ENCODE measurements at places on chromosomes 6 and 20.

GRCh38 chr20:11200423-11200822 lies 526.6 kb upstream of the JAG1 start:
- no peak for DNase-seq

DNA sequence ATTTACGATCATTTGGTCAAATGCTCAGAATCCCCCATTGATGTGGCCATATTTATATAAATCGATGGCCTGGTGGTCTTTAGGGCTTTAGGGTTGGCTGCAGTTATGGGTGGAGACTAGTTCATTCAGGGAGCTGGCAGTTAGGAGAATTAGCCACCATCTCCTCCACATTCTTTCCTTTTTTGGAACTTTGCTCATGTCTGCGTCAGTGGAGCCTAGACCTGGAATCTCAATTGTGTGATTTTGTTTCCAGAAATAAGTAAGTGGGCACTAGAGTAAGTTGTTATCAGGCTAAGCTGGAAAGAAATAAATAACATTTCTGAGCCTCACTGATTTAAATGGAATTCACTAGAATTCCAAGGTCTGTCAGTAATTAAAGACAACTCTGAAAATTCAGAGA lies 29.0 kb upstream of the ELOVL5 start:
- no peak for DNase-seq

DNA sequence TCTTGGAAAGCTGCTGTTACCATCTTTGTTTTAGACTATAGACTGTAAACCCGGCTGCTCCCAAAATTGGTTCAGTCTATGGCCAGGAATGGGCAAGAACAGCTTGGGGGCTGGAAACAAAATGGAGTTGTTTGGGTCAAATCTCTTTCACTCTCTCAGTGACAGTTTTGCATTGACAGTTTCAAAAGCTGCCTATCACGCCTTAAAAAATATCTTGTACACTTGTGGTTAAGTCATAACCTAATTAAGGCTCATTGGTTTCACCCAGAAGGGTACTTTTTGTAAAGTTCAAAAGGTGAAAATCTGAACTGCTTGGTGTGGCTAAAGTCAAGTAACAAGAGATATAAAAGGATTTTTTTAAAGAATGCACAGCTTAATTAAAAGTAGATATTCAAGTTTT lies 76.1 kb upstream of the PRL start:
- DNase-seq: no peak

- DNase-seq: no peak
Observed at GRCh38 chr6:26470643-26471042, 12.9 kb downstream of the BTN2A1 start.

DNA sequence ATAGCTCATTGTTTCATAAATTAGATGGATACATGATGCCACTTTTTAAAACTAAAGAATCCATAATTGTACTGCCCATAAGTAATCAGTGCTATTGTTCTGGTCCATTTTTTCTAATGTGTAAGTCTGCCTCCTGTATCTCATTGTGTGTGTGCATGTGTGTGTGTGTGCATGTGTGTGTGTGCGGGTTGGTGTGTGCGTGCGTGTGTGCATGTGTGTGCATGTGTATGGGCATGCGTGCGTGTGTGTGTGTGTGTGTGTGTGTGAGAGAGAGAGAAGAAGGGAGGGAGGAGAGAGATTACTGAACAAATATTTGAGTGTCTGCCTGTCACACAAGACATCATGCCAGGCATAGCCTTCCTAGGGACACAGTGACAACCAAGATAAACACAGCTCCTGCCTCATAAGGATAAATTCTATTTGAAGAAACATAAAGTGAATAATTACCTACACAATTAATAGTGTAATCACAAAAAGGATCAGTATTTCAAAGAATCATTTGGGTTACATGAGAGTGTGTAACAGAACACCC lies 33.2 kb upstream of the RPS6KA2 start:
- DNase-seq: no peak

- DNase-seq: no peak
Observed at GRCh38 chr6:115838763-115839401, 221.8 kb downstream of the FRK start.

- no peak for DNase-seq
Observed at GRCh38 chr6:46505693-46506512, 14.7 kb upstream of the RCAN2 start.

DNA sequence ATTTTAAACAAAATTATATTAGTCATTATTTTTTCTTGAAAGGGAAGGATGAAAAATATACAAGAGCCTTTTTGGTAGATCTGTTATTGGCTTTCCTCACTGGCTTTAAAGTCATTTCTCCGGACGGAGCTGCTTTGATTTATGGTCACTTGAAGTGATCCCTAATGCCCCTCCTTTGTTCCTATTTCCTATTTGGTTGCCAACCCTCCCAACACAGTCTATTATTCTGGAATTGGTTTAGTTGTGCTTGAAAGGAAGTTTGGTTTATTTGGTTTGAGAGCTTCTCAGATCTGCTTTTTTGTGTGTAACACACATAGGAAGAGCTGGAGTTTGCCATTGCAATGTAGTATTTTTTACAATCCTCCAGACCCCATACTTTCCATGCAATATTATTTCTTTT lies 347.9 kb downstream of the RFPL4B start:
- DNase-seq: no peak

GRCh38 chr20:25279403-25279802 lies 31.5 kb downstream of the PYGB start:
- DNase-seq: no peak

DNA sequence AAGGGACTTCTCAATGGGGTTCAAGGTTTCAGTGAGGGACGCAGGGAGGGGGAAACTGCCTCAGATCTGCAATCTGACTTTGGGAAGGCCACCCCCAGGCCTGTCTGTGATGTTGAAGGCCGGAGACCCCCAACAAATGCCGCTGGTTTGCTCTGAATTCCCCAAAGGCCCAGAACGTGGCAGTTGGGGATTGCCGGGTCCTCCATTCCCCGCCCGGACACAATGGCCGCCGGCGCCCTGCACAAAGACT lies 326 bp upstream of the BCL2L1 start:
- no peak for DNase-seq

GRCh38 chr20:6750438-6750837 lies 17.0 kb upstream of the BMP2 start:
- no peak for DNase-seq

- DNase-seq: no peak
Observed at GRCh38 chr6:43981363-43981990, 145.8 kb downstream of the MRPL14 start.

DNA sequence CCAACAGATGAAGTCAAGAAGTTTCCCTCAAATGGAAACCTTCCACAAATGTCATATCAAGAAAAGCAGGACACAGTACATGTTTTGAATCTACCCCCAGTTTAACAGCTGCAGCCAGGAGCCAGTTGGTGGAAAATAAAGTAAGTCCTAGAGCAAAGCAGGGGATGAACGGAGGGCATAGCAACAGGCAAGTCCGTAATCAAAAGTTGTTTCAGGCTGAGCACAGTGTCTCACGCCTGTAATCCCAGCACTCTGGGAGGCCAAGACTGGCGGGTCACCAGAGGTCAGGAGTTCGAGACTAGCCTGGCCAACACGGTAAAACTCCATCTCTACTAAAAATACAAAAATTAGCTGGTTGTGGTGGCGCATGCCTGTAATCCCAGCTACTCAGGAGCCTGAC lies 2.4 kb upstream of the SALL4 start:
- no peak for DNase-seq

DNA sequence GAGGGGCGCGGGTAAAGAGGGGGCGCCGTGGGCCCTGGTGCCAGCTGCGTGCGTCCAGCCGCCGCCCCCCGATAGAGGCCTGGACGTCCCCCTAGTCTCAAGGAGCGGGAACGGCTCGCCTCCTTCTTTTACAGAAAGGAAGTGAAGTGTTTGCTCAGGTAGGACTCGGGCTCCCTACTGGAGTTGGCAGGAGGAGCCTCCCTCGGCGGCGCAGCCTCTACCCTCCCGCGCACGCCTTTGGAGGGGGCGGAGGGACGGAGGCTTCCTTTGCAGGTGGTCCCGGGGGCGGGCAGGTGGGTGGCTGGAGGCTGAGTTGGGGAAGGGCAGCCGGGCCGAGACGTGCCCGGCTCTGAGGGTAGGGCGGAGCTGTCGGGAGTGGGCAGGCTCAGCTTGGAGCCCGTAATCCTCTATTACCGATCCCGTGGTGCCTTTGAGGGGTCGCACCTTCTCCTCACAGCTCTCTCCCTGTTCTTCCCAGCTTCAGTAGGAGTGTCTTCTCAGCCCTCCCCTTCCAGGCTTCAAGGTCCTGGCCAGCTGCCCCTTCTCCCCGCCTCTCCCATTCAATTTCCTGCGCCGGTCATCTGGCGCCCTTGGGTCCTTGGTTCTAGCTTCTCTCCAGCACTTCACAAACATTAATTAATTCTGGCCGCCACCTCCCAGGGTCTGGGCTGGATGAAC lies 728 bp downstream of the ITPR3 start:
- DNase-seq: no peak

DNA sequence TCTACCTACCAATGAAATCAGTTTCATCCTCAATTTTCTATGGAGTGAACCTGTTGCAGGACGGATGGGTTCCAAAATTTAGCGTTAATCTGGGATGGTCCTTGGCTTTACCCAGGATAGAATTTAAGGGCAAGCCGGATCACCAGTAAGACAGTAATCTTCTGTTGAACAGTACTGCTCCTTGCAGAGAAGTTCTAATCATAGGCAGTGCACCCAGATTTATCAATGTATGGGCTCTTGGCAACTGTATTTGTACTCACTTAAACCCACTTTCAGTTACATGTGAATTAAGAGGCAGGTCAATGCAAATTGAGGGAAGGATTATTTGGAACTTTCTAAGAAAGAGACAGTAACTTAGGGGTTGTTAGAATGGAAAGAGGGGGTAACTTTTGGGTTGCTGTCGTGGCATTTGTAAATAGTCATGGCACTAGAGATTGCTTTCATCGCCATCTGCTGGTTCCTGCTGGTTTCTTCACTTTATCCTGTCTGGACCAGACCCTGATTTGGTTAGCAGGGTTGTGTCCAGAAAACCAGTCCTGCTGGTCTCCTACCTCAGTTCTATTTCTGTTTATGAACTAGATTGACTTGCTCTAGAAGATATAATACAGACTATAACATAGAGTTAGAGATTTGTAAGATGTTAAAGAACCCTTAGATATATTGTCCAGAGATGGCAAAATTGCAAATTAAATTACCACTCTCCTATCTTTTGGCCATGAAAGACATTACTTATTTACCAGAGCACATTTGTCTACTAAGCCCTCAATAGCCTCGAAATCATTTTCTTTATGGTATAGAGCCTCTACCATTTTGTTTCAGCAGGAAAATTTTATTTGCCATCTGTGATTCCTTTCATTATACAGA lies 646.3 kb downstream of the UTRN start:
- DNase-seq: no peak

GRCh38 chr20:25600632-25601031 lies 15.3 kb upstream of the NINL start:
- no peak for DNase-seq

DNA sequence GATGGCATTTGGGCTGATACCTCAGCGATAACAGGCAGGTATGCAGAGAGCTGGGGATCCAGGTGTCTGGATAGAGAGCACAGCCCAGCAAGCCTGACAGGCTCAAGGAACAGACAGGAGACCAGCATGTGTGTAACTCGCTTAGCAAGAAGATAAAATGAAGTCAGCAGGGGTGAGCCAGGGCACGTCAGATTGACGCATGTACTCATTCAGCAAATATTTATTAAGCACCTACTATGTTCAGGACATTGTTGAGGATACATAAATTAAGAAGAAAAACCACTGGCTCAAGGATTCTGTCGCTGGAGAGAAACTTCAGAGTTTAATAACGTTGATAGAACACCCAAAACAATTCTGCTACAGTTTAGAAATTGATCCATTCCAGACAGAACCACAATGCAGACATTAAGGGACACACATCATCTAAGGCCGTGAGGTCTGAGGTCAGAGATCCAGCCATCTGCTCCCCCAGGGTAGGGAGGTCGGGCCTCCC lies 1.0 kb upstream of the DUSP22 start:
- no peak for DNase-seq

DNA sequence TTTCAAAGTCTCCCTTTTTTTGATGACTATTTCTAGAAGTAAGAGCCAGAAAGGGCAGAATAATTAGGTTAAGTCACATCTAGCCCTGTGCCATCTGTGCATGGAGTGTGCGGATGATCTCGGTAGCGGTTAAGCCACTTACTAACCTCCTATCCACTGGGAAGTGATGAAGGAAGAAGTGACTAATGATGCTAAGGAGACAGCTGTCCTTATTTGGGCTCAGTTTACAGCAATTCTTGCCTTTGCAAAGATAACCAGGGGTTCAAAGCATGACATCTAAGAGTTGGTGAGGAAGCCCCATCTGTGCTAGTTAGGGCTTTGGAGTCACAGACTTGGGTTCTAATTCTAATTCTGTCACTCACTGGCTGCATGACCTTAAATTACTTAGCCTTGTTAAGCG lies 62.4 kb upstream of the RREB1 start:
- DNase-seq: no peak

DNA sequence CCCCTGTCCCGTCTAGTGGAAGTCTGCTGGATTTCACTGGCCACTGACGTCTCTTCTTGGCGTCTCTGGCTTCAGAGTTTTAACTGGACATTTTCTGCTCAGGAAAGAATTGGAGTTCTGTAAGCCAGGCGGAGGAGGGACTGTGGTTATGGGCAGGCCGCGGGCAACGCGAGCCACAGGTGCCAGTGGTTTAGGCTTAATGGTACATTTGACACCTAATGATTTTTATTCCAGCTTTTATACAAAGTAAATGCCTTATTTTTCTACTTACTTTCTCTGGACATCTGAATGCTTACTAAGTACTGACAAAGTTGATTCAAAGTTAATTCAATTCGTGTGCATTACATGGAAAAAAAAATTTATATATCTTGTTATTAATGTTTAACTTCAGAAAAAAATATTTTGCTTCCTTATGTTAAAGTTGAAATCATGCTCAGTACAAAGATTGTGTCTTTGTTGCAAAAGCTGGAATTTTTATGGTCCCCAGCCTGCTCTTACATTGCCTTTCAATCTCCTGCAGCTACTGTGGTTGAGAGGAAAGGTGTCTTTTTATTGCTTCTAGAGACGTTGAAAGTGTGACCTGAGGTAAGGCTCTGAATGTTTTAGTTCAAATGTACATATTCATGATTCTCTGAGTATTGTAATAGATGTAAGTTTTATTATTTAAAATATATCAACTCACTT lies 231.0 kb downstream of the SMOC2 start:
- no peak for DNase-seq

DNA sequence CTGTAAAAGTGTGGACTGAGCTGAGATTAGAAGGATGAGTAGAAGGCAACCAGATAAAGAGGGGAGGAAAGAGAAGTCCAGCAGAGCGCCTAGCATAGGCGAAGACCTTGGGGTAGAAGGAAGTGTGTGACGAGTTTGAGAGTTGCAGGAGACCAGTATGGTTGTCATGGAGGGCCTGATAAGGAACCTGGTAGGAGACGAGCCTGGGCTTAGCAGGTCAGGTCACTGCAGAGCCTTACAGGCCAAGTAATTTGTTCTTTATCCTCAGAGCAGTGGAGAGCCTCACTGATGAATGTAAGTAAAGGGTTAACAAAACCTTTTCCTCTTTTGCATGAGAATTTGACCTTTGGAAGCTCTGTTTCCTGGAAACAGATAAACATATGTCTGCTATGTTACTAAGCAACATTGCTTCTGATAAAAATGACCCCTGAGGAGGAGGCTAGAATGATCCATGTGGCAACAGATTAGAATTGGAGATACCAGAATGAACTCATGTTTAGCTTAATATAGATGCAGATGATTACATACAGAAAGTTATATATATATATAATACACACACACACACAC lies 2.9 kb upstream of the TMEM74B start:
- DNase-seq: no peak

- DNase-seq: no peak
Observed at GRCh38 chr20:64142590-64142989, 21.7 kb upstream of the MYT1 start.
